T47D (cell line): ENCODE measurements at places on chromosomes 7 and 10.

DNA sequence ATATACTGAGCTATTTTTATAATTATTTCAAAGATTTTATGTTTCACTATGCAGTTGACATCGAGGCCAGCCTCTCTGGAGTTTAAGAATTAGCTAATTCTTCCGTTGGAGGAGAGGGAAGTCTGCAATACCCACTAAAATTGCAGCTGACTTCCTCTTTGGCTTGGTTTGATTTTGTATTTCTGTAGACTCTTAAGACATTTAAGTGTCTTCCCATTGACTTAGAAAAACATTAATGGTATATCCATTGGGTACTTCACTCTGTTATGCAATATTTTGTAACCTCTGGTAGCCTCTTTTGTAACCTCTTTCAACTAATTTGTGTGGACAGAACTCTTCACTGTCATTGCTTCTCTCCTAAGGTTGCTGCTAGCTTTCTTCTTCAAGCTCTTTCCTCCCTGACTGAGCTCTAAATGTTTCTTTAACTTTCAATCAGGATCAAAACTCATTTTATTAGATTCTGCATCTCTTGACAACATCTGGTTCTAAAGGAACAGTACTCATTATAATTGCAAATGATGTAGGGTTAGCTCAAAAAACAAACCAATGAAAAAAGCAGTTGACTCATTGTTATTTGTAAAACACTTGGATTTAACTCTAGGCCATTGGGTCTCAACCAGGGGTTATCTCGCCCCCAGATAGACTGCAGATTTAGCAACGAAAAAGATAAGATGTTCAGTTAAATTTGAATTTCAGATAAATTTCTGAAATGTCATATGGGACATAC, 1.7 kb upstream of the ANKRD22 start:
- DNase-seq = no peak

- DNase-seq = peak; percentile 83
Observed at GRCh38 chr7:55546814-55547213, 25.5 kb downstream of the VOPP1 start.

GRCh38 chr10:22335173-22335933, 9.9 kb upstream of the SPAG6 start:
- no peak for DNase-seq

DNA sequence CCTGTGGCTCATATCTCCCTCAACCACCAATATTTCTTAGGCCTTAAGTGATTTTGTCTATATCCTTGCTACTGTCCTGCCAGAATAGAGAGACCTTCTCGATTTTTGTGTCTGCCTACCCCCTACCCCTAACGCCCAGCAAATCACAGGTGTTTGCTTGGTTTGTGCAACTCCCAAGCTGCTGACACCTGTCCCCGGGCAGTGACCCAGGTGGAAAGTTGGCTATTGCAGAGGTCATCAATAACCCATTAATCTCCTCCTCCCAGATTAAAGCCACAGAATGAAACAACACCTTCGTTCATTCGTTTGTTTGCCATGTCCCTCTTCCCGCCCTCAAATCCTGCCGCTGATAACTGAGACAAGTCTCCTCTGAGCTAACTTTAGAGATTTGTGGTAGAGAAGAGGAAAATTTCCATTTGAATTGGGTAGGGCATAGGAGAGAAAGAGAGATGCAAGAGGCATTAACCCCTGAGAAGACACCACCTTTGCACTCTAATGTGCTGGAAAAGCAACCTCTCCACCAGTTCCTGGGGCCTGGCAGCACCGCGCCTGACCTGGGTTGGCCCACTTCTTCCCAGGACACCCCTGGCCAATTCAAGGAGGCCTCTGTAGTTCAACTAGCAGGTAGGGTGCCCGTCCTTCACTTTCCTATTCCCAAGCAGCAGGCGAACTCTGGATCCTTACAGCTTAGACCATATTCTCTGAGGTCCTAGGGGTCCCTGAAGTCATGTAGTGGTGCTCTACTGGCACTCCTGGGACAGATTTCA, 3.0 kb downstream of the NEUROG3 start:
- no peak for DNase-seq

GRCh38 chr10:73554721-73555120, 36.4 kb downstream of the USP54 start:
- DNase-seq = no peak

DNA sequence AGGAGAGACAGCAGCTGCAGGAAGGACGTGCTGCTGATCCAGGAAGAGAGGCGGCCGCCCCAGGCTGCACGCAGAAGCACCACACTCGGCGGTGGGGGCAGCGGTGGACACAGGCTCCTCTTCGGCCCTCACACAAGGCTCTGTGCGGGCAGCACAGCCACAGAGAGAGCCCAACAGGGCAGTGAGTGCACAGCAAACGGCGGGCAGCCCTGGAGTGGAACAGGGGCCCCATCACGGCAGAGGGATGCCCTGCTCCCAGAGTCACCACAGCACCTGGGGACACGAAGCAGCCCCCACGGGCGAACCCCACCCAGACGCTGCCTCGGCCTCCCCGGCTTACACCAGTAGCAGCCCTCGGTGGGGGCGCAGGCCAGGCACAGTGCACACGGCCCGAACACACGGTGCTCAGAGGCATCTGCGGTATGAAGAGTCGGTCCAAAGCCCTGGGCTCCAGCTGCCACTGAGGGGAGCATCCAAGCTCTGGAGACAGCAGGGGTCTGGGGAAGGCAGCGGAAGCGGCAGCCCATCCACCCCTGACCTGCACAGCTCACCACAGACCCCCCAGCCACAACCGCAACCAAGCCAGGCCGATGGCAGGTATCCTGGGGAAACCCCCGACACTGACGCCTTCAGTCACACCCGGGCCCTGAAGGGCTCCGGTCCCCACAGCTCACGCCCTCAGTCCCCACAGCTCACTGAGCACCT, 16.8 kb downstream of the NUDT1 start:
- DNase-seq = no peak

DNA sequence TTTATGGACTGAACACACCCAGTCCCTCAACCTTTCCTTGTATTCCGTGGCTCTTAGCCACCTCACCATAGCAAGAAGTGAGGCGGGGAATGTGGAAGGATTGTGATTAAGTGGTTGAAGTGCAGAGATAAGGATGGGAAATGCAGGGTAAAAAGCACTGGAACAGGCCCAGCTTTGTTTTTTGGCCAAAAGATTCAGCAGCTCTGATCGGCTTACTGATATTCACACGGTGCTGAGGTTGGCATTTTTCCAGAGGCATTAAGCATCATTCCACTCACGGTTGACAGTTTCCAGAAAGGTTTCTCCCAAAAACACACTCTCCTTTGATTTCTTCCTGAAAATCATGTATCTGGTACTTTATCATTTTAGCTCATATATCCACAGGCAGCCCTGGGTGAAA, 544.2 kb downstream of the CNTNAP2 start:
- DNase-seq = no peak

GRCh38 chr7:143495851-143496250, 18.2 kb downstream of the TAS2R41 start:
- DNase-seq = no peak

DNA sequence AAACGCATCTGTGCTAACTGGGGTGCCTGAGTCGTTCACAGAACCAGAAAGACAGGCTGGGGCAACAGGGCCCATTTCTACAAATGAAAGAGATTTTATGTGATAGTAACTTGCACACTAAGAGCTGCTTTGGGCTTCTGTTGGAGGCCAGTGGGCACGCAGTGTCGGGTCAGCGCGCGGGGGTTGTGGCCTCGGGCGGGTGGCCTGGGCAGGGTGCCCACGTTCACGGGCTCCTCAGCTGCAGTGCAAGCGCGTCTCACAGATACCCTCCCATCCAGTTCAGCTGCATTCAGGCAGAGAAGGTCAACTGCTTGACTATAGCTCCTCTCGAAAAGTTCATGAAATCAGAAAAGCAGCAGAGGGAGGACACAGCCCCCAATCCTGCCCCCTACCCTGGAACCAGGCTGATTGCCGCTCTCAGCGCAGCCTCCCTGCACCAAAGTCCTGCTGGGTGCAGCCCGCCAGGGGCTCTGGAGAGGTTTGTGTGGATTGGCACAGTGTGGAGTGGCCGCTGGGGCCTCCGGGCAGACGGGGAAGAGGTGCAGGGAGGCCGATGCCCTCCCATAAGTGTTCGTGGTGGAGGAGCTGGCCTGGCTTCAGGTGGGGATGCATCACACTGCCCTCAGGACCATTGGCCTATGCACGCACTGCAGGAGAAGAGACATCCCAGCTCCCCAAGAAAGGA, 582.8 kb downstream of the TCERG1L start:
- no peak for DNase-seq

DNA sequence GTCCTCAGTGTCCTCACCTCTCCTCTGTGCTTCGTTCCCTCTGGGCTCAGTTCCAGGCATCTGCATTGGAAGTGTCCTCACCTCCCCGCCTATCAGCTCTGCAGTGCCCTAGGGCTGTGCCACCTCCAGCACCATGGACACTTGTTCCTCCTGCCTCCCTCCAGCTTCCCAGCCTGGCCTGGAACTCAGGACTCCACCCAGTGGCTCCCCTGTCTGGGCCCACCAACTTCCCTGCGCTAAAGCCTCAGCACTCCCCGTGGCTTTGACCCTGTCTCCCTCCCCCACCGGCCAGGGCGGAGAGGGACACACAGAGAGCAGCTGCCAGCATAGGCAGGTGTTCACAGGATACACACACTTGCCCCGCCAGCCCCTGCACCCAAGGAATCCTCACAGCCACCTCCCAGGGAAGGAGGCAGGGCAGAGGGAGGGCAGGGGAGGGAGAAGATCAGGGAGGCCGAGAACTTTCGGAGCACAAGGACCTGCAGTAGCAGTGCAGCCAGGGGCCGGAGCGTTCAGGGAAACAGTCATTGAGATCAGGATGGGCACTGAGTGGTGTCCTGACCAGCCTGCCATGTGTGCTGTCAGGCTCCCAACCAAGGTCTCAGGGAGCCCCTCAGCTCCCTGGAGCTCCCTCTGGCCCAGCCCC, 31.3 kb downstream of the ANXA8 start:
- no peak for DNase-seq

DNA sequence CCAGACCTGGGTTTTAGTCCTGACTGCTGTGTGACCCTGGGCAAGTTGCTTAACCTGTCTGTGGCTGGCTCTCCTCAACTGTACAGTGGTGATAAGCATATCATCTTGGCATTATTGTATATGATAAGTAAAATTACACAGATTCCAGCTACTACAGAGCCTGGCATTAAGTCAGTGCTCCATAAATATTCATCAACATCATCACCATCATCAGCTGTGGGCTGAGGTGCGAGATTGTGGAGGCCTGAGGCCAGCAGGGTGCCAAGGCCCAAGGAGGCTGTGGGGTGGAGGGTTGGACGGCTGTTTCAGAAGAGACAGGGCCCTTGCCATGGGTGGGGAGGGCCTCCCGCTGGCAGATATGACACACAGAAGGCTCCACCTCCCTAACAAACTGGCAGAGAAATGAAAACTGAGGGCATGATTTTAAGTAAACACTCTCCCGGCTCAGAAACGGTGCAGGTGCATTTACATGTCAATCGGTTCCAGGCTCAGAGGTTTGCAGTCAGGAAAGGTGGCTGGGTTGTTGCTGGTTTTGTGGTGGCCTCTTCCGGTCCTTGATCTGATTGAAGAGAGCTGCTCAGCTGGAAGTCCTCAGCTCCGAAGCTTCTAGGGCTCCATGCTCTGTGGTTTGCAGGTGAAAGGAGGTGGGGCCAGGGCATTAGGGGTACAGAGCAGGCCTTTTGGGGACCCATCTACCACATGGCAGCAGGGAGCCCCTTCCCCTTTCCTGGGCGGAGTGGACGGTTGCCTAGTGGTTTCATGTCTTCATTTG, 10.2 kb downstream of the CRYGN start:
- no peak for DNase-seq

DNA sequence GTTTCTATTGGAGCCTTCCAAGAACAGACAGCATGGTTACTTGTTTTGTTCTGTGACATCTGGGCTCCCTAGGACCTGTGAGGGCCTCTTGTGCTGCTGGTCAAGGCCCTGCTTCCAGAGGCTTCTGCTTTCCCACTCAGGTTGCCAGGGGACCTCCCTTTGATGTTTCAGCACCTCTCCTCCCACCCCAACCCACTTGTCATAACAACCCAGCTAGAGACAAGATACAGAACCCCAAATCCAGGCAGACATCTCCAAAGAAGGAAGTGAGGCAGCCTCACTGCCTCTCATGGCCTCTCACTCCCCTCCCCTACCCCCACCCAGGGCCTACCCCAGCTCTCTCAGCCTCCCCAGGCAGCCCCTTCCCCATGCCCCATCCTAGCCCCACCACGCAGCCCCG, 11.3 kb downstream of the NFKB2 start:
- DNase-seq = no peak

GRCh38 chr10:60236869-60237524, 152.7 kb downstream of the ANK3 start:
- DNase-seq = no peak

- no peak for DNase-seq
Observed at GRCh38 chr10:126352453-126352852, 35.8 kb downstream of the ADAM12 start.

GRCh38 chr10:109277456-109277855, 645.9 kb downstream of the XPNPEP1 start:
- no peak for DNase-seq
